ENCODE measurements at places on chromosomes 5 and 9. TPM values are rescaled to one million over a fixed set of nuclear protein-coding genes. Genes with fewer than 3 reads are reported as not detected.
A peak's percentile ranks its signal among the peaks of the same experiment; 100 is the strongest.

QRFP gene
- polyA plus RNA-seq: not detected

PCDHB13 gene
- polyA plus RNA-seq: not detected

ANKH gene
- 56.6 TPM for polyA plus RNA-seq

PCDHGA4 gene
- polyA plus RNA-seq: not detected

DNA sequence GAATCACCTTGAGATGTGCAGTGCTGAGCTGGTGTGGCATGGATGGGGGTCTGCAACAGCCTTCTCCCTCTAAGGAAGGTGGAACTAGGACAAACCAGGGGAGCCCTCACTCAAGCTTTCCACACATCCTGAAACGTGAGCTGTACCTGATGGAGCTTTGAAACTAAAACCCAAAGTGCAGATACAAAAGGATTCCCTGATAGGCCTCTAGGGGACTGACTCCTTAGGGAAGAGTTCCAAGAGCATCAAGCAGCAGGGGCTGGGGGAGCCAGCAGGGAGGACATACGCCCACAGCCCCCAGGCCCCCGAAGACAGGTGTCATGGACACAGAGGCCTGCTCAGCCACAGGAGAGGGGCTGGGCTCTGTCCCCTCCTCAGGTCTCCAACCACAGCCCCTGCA, 17.7 kb downstream of the ARHGEF37 start:
- no peak for DNase-seq

DNA sequence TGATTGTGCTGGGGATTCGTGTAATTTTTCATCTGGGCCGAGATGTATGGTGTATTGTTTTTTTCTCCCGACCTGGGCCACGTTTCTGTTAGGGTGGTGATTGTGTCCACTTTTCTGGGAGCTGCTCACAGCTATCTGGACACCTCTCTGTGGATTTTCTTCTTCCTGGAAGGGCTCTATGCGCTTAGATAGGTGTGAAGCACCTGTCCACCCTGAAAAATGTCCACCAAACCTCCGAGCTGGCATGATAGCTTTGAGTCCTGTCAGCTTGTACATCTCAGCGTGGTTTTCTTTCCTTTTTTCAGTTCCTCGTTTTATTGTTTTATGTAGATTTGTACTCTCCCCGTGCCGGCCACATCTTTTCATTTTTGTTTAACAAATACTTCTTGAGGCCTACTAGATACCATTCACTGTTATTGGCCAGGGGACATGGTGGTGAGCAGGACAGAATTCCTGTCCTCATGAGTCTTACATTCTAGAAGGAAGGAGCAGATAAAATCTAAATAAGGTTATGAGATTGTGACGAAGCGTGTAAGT, 1.1 kb downstream of the UGCG start:
- no peak for DNase-seq

- DNase-seq: no peak
These were observed 213.0 kb downstream of the FSTL4 start for GRCh38 chr5:133399247-133399891.

- DNase-seq: no peak
These were observed 186.3 kb upstream of the ADCY2 start for GRCh38 chr5:7209658-7210057.

DNA sequence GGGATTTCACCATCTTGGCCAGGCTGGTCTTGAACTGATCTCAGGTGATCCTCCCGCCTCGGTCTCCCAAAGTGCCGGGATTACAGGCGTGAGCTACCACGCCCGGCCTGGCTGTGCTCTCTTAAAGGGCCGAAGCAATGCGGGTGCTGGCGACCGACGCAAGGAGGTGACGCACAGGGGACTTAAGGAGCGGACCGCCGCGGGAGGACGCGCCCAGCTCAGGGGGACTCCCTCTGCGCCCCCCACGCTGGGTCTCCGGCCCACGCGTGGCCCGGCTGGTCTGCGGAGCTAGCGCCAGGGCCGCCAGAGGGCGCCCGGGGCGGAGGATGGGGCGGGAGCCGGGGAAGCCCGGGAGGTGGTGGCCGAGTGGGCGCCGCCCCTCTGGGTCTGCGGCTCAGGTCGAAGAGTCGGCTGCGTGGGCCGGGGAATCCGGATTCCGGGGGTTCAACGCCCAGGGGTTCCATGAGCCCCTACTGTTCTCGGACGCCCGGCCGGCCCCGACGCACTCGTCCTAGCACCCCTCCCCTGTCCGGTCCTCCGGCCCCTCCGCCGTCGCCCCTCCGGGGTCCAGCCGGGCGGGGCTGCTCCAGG, 502 bp upstream of the CERCAM start:
- peak; percentile 55 for DNase-seq

- no peak for DNase-seq
These were observed 218.9 kb upstream of the NMUR2 start for GRCh38 chr5:152623951-152624350.

DNA sequence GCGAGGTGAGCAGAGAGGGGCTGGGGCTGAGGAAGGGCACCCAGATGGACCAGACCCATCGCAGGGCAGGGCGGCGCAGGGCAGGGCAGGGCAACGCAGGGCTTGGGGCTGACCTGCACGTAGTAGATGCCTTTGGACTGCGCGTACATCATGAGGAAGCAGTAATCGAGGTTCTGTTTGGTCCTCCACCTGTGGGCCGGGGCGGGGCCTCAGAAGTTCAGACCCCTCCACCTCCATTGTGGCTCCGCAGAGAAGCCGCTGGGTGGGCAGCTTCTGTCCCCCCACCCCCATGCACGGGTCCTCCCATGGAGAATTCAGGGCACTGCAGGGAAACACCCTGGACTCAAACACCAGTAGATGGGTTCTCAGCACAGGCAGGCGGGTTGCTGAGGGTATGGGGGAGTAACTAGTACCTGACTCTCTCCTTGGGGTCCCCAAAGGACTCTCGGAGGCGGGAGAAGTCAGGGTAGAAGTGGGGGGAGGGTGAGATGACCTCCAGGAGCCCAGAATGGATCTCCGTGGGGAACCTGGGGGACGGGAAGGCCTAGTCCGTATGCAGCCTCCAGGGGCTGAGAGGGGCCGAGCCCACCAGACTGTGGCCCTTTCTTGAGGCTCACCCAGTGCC, 6.4 kb downstream of the LTC4S start:
- DNase-seq: no peak

- no peak for DNase-seq
These were observed 196.4 kb downstream of the TRPM3 start for GRCh38 chr9:70924895-70925547.

DNA sequence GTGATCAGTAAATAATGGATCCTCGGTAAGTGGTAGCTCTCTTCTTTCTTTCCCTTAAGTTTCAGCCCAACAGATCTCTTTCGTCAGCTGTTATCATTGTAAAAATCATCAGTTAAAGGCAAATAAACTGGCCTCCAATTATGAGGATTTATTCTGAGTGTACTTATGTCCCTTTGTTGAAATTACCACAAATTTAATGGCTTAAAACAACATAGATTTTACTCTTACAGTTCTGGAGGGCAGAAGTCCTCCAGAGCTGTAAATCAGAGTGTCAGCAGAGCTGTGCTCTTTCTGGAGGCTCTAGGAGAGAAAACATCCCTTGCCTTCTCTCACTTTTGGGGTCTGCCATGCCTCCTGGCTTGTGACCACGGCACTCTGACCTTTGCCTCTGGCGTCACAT, 104.6 kb downstream of the INSYN2B start:
- no peak for DNase-seq

- no peak for DNase-seq
These were observed 93.2 kb upstream of the OSMR start for GRCh38 chr5:38752622-38753021.

DNA sequence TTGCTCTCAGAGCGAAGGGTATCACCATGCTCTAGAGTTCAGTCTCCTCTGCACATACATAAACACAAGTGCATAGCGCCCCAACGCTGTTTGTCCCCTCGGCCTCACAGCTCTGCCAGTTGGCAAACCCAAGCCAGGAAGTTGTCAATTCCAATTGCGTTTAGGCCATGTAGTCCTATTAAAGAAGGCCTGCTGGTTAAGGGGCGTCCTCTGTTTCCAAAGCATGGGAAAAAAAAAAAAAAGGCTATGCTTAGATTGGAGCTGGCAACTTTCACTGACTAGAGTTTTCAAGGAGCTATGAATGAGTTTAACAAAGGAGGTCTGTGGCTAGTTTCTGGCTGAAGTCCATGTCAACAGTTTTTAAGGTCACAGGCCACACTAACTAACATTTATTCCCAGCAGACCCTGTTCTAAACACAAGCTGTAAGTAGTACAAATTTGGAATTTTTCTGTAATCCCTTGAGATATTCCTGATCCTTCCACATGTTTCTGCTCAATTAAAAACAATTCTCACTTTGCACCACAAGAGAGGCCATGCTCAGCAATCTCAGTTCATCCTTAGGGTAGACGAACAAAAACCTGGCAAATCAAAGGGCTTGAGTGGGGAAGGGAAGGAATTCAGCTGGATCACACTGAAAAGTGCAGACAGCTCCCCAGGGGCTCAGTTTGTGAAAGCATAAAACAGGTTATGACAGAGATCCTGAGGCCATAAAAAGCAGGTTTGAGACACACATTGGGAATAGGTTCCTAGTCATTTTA, 187.7 kb downstream of the DENND1A start:
- no peak for DNase-seq

GRCh38 chr5:60136841-60137240, 243.3 kb upstream of the PDE4D start:
- DNase-seq: no peak

- no peak for DNase-seq
These were observed 508 bp upstream of the NME5 start for GRCh38 chr5:138139781-138140090.

GRCh38 chr9:127149463-127150390, 27.3 kb upstream of the ANGPTL2 start:
- DNase-seq: no peak

DNA sequence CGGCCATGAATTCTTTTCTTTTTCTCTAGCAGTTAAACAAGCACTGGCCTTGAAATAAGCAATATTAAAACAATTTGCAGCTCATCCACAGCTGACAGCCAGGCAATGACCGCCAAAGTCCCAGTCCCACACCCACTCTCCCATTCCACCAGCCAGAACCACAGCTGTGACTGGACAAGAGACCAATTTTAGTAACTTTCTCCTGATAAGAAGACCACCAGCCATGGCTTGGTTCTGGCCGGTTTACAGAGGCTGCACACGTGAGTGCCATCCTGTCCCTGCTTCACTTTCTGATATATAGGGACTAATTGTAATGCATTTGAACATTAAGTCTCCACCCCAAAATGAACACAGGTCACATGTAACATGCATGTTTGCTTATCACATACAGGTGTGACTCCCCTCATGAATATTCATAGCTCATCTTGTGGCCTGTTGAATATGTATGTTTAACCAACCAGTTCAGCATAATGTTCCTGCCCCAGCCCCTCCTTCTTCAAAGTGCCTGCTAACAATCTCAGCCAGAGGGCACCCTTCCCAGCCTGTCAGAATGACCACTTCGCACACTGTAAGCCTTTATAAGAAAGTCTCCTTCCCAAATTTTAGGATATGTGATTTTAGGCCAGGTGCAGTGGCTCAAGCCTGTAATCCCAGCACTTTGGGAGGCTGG, 23.9 kb upstream of the FANCC start:
- no peak for DNase-seq

DNA sequence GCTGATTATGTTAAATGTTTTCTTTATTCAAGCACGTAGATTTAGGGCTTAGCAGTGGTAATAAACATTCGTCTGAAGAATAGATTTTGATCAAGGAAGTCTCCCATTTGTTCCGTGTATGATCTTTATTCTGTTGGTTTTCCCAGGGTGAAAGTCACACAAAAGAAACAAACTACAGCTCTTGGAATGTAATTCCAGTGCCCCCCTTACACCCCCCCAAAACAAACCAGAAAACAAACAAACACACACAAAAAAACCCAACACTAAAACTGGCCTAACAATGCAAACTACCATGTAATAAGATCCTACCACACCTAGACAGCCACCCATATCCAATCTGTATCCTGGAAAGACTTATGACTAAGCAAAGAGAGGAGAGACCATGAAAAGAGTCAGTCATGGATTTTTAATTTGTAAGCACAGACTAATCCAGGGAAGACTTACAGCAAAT, 196.2 kb upstream of the ELL2 start:
- DNase-seq: no peak

DNA sequence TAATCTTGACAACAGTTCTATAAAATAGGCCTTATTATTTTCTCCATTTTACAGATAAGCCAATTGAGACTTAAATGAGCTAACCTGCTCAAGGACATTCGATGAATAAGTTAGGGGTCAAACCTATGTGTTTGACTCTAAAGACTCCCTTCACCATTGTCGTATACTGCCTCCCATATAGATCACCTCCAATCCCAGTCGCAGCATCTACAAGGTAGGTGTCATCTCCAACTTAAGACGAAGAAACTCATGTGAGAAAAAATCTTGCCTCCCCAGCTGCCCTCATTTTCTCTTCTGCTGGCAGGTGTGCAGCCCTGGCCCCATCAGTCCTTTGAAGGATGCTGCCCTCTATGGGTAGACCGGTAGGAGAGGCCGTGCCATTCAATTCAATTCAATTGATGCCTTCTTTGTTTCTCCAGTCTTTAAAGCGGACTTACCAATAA, 75.2 kb upstream of the SMARCA2 start:
- DNase-seq: peak; percentile 44

DNA sequence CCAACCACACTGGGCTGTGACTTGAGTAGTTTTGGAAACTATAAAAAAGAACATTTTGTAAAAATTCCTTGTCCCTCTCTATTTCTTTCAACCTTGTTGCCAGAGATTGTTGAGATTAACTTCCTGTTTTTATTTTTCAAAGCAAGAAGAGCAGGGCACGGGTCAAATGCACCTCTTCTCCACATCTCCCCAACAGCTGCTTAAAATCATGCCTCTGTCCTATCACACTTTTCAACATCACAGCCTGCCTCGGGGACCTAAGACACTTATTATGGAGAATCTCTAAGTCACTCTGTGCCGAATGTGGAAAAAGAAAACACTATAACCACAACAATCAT, 280.3 kb upstream of the TNC start:
- no peak for DNase-seq

- no peak for DNase-seq
These were observed 85.0 kb upstream of the TAF11L2 start for GRCh38 chr5:17412760-17413671.

Data from CD4-positive, CD25-positive, alpha-beta regulatory T cell (primary cell).